ENCODE measurements at places on chromosomes 3 and 15.

- no peak for ATAC-seq
These were observed 219.4 kb downstream of the MEIS2 start for GRCh38 chr15:36880913-36881460.

- ATAC-seq = no peak
These were observed 106.7 kb upstream of the SNRPN start for GRCh38 chr15:24848050-24848449.

- ATAC-seq = no peak
These were observed 208.5 kb upstream of the LINGO1 start for GRCh38 chr15:77840991-77841775.

GRCh38 chr3:14214764-14215163 lies 36.1 kb downstream of the LSM3 start:
- ATAC-seq = no peak

- peak; percentile 44 for ATAC-seq
These were observed 288.6 kb downstream of the UACA start for GRCh38 chr15:70474471-70475406.

DNA sequence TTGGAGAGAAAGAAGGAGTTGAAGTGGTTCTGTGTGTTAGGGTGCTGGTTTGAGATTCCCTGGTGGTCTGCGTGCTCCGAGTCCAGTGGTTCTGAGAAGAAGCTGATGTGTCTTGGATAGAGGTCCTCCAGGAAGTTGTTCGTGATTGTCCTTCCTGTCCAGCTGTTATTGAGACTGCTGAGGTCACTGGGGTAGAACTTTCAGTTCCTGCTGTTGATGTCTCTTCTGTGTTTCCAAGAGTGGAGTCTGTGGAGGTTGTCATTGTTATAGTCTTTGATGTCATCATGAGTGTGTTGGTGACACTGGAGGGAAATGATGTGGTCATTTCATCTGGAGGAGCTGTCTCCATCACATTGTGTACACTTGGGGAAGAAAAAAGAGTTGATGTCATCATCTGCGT lies 20.8 kb downstream of the MUC4 start:
- peak; percentile 32 for ATAC-seq
